Naive thymus-derived CD8-positive, alpha-beta T cell (primary cell): ENCODE measurements at places on chromosomes 5 and 9. TPM values are rescaled to one million over a fixed set of nuclear protein-coding genes. Genes with fewer than 3 reads are reported as not detected.

DNA sequence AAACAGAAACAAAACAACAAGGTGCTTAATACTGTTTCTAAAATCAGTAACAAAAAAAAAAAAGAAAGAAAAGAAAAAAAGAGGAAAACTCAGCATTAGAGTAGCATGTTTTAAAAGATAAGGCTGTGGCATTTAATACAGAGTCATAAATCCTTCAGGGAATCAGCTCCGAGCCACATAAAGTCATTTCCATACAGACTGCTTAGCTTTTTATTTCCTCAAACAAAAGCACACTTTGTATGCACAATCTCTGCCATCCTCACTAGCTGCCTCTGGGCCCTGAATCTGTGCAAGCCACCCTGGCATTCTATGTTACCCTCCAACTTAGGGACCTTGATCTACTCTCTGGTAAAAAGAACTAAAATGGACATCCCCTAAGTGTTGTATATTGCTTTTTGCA lies 87.6 kb downstream of the SEMA6A start:
- no peak for DNase-seq

Gene PCDH12
- total RNA-seq: not detected

DNA sequence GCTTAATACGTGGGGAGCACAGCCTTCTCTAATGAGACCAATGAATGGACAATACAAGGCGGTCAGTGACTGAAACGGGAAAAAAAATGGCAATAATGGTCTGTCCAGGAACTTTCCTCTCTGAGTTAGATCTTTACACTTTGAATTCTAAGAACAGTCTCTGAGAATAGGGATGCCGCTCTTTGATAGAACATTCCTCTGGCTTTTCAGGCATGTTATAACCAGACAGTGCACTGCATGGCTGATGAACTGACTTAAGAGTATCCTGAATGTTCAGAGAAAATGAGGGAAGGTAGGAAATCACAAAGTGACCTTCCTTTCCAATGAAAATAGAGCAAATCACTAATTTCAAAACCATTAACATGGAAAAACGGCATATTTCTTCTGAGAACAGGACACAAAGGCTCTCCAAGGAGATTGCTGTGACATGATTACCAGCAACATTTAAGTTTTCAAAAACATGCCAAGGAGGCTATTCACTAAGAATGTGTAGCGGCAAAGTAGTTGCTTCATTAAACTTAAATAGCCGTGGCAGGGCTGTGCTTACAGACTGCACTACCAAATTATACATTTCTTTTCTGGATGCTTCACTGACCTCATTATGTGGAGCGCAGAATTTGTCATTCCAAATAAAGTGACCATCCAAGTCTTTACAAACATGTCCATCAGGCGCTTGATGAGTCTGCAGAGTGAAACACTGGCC lies 105.9 kb downstream of the MARCHF3 start:
- no peak for DNase-seq

Gene GABRG2
- not detected for total RNA-seq

GRCh38 chr9:34385561-34386230 lies 9.0 kb upstream of the MYORG start:
- no peak for DNase-seq

DNA sequence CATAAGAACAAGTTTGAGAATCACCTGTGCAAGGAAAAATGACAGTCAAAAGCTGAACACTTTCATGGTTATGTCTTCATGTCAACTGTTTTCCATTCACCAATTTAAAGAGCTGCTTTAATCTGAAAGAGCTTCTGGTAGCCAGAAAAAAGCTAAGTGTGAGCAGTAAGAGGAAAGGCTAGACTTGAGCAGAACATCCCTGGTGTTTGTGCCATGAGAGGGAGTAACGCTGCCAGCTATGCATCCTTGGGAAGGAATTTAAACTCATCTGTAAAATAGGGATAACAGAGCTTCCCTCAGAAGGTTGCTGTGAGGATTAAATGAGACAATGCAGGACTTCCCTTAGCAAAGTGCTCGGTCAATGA lies 193.7 kb downstream of the MAPKAP1 start:
- no peak for DNase-seq

Gene OR1Q1
- 1.5 TPM for total RNA-seq

GRCh38 chr9:88988796-88989641 lies 2.2 kb upstream of the S1PR3 start:
- DNase-seq: no peak

DNA sequence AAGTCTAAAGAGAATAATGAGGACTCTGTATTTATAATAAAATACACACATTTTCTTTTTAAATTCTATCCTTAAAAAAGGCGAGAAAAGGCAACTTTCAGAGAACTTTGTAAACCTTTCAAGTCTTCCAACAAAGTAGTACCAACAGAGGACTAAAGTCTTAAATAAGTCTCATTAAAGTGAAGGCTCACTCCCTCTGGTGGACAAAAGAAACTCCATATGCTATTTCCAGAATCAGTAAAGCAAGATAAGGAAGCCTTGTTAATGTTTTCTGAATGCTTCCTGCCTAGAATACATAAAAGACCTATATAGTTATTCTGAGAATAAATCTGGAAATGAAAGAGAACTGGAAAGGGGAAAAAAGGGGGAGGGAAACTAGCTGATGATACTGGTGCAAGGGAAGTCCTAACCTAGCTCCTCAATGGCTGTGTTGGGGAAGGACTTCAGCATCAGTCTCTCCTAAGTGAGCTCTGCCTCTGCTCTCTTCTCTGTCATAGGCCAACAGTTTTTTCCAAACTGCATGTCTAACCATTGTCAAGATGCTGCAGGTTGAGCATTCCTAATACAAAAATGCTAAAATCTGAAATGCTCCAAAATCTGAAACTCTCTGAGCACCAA lies 7.2 kb downstream of the HMGCS1 start:
- DNase-seq: peak; percentile 24

Gene CBY3
- total RNA-seq: 0.99 TPM

- DNase-seq: no peak
Measured at GRCh38 chr5:65355301-65355700, 126.4 kb downstream of the ADAMTS6 start.

DNA sequence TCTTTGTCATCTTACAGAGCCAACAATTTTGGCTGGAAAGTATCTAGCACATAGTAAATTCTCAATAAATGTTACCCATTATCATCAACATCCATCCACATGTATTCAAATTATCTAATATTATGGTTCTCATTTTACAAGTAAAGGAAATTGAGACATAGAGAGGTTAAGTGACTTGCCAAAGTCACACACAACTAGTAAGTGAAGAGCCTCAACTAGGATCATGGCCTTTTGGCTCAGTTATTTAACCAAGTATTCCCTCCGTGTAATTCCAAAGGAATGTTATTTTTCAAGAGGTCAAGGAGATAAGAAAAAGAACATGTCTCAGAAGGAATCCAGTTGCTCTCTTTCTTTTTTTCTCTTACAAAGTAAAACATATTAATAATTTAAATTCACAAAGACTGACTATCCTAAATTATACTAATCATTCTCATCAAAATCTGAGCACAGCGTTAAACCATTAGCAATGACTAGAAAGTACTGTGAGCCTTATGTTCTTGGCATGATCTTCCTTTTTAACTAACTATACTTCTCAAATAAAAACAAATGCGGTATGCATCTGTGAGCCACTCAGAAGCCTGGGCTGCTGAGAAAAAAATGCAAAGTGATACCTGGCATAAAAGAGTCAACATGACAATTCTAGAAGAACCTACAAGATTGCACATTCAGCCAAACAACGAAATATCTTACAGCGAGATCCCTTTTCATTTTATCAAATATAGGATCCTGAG lies 350.9 kb downstream of the GLIS3 start:
- DNase-seq: no peak

DNA sequence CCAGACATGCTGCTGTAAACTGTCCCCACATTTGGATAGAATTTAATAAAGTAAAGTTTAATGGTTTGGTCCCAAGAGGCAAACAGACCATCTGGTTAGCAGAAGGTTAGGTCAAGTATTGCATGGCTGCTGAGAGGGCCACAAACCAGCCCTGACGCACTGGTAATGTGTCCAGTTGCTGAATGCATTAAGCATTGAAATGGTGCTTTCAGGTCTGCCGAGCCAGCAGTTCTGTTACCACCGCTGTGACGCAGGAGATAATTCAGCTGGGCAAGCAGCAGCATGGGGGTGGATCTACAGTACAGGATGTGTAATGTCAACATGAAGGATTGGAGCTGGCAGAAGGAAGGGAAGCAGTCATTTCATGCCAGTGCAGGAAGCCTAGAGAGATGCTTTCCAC lies 16.0 kb downstream of the ZNF462 start:
- DNase-seq: no peak

DNA sequence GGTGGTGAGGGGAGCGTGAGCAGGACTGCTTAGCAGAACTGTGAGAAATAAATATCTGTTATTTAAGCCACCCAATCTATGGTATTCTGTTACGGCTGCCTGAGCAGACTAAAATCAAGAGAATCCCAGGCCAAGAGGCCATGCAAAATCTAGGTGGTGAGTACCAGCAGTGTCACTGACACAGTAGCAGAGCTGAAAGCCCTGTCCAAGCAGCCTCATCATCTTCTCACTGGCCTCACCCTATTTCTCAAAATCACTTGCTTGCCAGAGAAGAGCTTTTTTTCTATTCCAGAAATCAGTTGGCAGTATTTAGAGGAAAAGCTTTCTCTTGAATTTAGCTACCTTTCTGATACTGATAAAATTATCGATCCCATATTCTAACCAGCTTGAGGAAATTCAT lies 68.0 kb downstream of the RETREG1 start:
- DNase-seq: no peak

DNA sequence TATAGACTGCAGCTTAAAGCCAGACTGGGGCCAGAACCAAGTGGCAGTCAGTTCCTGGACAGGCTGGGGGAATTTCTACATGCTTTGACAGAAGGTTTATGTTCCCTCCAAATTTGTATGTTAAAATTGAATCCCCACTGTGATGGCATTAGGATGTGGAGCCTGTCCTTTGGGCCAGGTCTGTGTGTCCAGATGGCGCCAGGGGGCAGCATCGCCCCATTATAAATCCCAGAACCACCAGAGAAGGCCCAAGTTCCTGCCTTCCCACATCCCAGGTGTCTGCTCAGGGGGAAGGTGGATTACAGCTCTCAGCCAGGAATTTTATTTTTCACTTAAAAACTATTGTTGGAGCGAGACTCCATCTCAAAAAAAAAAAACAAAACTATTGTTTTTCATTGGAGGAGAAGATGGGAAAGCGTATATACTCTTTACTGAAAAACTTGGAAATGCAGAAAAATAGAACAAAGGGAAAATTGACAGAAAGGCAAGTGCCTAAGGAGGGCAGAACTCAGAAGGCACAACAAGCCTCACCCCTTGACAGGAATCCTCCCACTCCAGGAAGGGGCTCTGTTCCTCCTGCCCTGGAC lies 5.0 kb downstream of the IL3 start:
- peak; percentile 20 for DNase-seq

- DNase-seq: no peak
Measured at GRCh38 chr5:117733051-117733450, 1158.4 kb upstream of the SEMA6A start.

GRCh38 chr9:115018547-115019435 lies 88.4 kb upstream of the TNFSF8 start:
- DNase-seq: no peak

- no peak for DNase-seq
Measured at GRCh38 chr5:144462577-144462976, 291.9 kb downstream of the KCTD16 start.

- DNase-seq: no peak
Measured at GRCh38 chr5:181234455-181235306, 9.0 kb downstream of the RACK1 start.

DNA sequence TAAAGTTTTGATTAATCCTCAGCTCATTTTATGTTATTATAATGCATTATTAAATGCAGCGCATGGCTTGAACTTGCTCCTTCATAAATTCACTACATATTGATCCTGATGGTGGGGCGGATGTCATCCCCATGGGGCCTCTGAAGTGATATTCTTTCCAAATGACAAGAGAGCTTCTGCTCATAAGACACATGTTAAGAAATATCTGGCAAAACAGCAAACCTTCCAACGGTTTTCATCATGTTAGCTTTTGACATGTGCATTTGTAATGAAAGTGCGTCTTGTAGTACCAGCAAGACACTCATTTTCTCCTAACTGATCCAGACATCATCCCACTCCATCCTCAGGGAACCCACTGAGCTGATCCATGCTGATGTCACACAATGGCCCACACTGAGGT lies 45.7 kb downstream of the SEMA5A start:
- DNase-seq: no peak

Gene ZDHHC11
- total RNA-seq: 16.4 TPM

- no peak for DNase-seq
Measured at GRCh38 chr5:143649937-143650621, 161.9 kb upstream of the HMHB1 start.
